ENCODE measurements at places on chromosomes 6 and 20.
A peak's percentile ranks its signal among the peaks of the same experiment; 100 is the strongest.

GRCh38 chr6:52571099-52571755, 5.6 kb downstream of the TRAM2 start:
- no peak for DNase-seq

GRCh38 chr6:164184410-164184809, 769.9 kb downstream of the QKI start:
- no peak for DNase-seq

DNA sequence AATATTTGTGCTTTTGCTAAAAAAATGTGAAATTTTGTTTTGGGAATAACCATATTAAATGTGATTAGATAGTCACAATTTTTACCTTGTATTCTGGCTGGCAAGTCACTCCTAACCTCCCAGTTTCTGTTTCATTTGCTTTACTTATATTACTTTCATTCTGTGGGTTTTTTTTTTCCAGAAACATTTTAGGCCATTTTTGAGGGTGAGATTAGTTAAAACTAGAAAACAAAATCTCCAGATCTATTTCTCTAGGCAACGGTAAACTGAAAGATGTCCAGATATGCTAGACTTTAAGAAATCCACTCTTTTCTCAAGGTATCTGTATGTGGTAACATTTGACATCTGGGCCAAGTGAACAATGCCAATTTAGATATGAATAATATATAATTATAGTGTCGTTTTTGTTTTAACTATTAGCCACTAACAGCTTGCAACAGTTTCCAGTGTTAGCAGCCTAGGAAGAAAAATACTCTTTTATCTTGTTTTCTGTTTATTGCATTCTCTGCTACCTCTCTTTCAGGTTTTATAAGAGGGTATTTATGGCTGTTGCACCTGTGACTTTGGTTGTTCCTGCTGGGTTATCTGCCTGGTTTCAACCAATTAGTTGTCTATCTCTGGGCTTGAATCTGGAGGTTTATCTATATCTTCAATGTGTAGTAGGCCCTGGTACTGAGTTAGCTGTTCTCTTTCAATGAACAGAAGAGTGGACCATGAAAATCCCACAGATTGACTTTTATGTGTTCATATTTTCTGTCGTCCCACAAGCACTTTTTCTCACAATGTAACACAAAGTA, 260.9 kb downstream of the NKAIN2 start:
- no peak for DNase-seq

DNA sequence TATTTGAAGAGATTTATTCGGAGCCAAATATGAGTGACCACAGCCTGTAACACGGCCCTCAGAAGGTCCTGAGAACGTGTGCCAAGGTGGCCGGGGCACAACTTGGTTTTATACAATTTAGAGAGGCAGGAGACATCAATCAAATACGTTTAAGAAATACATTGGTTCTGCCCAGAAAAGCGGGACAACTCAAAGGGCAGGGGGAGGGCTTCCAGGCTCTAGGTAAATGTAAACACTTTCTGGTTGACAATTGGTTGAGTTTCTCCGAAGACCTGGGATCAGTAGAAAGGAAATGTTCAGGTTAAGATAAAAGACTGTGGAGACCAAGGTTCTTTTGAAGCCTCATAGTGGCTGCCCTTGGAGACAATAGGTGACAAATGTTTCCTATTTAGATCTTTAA, 18.9 kb upstream of the KIF25 start:
- no peak for DNase-seq

DNA sequence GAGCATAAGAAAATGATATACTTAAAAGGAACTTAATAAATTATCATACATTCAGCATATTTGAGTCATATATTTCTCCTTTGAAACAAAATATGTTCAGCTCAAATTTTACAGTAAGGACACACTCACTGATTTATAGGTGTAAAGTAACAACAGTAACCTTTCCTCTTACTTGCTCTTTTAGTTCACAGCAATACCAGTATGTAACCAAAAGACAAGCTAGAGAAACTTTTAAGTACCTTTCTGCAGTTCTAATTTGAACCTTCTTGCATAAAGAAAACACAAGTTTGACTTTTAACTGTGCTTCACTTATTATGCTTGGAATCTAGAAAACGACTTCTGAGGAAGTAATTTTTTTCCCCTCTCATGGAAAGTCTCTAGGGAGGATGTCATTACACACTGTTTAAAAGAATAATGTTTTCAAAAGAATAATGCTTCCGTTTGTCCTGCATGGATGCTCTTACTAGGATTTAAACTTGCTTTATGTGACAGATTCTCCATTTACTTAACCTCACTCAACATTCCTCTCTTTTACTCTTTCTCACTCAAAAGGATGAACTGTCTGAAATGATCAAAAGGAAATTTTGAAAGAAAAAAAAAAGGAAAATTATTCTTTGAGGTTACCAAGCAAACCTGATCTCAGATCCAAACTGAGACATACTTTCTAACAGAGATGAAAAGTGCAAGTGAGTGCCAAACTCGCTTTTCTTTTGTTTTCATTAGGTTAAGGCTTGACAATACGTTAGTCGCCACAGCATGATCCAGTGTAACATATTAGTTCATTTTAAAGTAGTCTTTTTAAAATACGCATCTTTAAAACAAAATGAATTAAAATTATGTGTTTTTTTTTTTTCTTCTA, 22.4 kb upstream of the CALHM6 start:
- no peak for DNase-seq

GRCh38 chr6:29641430-29642148, 8.6 kb upstream of the GABBR1 start:
- no peak for DNase-seq

- DNase-seq = no peak
Measured at GRCh38 chr20:41082306-41082705, 53.7 kb downstream of the TOP1 start.

DNA sequence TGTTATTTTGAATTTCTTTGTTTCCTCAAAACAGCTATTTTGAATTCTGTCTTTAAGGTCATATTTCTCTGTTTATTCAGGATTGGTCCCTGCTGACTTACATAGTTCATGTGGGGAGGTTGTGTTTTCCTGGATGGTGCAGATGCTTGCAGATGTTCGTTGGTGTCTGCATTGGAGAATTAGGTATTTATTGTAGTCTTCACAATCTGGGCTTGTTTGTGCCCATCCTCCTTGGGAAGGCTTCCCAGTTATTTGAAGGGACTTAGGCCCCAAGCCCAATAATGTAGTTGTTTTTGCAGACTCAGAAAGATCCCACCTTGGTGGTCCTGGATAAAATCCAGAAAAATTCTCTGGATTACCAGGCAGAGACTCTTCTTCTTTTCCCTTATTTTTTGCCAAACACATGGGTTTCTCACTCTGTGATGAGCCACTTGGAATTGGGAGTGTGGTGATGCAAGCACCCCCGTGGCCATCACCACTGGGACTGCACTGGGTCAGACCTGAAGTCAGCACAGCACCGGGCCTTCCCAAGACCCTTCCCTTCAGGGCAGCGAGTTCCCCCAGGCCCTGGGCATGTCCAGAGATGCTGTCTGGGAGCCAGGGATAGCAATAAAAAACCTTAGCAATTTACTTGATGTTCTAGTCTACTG, 81.6 kb upstream of the EZR start:
- DNase-seq = no peak

DNA sequence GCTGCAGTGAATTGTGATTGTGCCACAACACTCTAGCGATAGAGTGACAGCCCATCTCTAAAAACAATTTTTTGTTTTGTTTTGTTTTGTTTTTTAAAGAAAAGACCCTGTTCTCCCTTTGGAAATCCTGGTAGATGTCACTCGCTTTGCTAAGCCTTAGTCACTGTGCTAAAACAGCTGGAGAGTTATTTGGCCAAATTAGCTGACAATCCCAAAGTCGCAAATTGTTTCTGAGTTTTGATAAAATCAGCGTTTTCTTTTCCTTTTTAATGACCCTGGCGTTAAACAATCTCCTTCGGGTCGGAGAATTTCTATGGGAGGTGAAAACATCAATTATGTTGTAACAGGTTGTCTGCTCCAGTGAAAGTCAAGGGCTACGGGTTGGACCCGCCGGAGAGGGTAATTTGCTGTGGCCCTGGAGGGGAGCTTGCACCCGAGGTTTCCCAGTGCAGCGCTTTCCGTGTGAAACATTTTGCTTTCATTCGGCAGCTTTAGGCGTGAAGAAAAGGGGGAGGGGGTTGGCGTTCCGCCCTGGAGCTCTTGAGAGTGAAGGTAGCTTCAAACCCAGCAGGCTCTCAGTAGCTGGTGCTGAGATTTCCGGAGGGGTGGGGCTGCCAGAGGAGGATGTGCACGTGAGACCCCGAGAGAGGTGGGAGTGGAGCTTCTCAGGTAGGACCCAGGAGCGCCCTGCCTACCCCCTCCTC, 296.6 kb downstream of the PHACTR1 start:
- peak; percentile 76 for DNase-seq

GRCh38 chr6:93940381-93940780, 521.0 kb upstream of the EPHA7 start:
- DNase-seq = no peak

DNA sequence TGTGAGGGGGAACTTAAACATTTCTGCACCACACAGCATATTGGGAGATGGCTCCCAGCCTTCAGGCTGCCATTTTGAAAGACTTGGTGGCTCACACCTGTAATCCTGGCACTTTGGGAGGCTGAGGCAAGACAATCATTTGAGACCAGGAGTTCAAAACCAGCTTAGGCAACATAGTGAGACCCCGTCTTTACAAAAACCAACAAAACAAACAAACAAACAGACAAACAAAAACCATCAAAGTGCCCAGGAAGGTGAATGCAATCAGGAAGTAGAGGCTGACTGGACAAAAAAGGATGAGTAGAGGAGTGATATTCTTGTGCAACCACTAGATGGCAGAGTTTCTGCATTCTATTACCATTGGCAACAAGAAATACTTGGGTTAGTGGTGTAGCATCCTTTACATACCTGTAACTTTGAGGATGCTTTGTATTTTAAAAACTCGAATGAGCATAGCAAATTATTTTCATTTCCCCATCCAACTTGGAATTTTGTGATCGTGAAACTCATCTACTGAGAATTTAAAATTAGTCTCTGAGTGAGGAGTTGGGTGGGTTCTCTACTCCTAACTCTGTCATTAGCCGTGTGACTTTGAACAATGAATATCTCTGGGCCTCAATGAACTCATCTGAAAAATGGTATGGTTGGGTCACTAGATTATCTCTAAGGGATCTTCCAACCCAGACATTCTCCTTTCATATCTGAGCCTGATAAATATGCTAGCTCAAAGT, 84.4 kb downstream of the CRYBG1 start:
- DNase-seq = peak; percentile 45

- no peak for DNase-seq
Measured at GRCh38 chr6:158645064-158646022, 800 bp upstream of the DYNLT1 start.

GRCh38 chr6:135703621-135704020, 147.9 kb upstream of the PDE7B start:
- DNase-seq = no peak

- no peak for DNase-seq
Measured at GRCh38 chr6:121491576-121491975, 56.1 kb downstream of the GJA1 start.

DNA sequence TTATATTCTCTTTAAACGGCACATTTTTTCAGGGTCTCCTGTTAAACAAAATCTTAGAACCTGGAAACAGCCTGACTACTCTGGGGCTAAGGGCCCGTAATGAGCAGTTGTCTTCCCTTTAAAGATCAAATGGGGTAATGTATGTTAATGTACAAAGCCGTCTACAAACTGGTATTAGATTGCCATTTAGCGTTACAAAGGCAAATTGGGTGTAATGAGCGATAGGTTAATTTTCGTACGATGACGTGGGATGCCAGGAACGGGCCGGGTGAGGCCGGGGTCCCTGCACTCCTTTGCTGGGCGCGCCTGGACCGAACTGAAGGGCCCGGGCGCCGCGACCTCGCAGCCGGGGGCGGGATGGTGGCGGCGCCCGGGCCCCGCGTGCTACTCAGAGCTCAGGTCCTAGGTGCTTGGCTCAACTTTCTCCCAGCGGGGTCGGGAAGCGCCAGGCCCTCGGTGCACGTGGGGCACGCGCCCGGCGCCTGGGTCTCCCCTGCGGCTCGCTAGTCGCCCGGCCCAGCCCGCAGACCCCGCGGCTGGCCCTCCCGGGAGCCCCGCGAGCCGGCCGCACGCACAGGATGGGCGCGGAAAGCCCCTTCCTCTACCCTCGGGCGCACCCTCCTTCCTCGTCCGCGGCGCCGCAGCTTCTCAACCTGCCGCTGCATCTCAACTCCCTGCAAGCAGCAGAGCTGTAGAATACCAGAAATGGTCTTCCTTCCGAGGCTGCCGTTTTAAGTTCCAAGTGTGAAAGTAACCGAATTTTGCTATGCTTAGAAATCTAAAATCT, 5.9 kb downstream of the NKX2-4 start:
- DNase-seq = no peak

GRCh38 chr6:1604158-1605003, 5.3 kb upstream of the FOXC1 start:
- DNase-seq = no peak

DNA sequence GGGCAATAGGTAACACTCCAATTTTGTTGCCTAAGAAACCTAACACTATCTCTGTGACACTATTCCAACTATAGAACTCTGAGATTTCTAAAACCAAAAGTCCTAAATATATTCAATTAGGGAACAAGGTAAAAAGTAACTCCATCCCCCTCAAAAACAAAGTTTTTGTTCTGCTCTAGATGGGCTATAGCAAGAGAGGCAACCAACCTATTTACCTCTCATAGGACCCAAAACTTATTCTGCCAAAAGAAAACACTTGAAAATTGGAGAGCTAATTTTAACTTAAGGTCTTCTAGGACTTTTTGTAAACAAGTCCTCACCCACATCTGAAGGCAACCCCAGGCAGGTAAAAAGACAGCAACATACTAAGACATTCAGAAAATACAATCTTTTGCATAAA, 7.7 kb downstream of the RBM39 start:
- DNase-seq = no peak

- no peak for DNase-seq
Measured at GRCh38 chr20:34980543-34981233, 25.0 kb downstream of the MYH7B start.

DNA sequence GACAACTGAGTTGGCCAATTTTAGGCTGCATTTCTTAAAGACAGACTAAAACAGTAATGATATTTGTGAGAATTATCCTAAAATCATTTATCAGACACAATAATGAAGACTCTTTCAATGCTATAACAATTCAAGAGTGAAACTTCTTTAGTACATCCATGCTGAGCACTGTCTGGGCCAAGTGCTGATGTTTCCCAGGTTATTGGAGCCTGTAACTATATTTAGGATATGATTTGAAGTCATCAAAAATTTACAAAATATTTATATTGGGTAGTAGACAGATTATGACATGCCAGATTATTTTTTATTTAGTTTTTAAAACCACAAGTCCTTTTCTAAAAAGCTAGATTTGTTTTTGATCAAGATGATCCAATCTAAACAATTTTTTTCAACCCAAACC, 45.1 kb downstream of the FHL5 start:
- no peak for DNase-seq

DNA sequence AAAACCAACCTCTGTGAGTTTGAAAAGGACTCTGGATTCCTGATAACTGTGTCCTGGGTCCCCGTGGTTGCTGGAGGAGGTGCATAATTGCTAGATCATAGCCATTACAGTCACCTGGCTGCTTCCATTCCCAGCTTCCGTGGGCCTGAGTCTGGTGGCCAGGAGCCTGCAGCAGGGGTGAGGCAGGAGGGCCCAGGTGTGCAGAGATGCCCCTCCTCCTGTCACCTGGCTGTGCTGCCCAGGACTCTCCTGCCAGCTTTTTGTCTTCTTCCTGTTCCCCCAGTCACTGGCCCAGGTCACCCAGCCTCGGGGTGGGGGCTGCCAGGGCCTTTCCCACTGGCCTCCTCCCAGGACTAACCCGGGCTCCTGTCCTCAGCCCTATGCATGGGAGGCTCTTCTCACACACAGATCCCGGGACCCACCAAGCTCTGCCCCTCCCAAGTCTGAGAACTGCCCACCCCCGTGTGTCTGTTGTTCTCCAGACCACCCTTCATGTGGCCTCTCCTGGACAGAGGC, 30.0 kb downstream of the RAET1L start:
- DNase-seq = no peak

- DNase-seq = no peak
Measured at GRCh38 chr6:83849610-83850009, 3.5 kb upstream of the RIPPLY2 start.
